Cerebellar nuclear complex (tissue), 1 donor: ENCODE measurements at places on chromosomes 4 and X.

DNA sequence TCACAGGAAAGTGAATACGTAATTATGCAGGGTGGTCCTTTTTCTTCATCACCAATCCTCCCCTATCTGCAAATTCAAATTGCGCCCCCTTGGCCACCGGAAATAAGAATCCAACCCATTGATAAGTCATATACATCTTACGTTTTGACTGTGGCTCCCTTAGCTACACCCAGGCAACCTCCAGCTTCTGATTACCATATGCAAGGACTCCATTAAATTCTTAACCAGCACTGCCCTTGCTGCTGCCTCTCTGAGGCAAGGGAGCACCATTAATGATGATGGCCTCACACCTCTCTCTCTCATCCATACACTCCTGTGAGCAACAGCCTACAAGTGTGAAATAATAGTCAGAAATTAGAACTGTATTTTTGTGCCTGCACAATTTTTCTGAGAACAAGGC, 106.0 kb upstream of the NOCT start:
- no peak for DNase-seq

- no peak for DNase-seq
These were observed 1064.6 kb upstream of the SLIT2 start for GRCh38 chr4:19187096-19187495.

GRCh38 chr4:107951551-107951950, 20.2 kb downstream of the CYP2U1 start:
- no peak for DNase-seq

- no peak for DNase-seq
These were observed 931 bp downstream of the DDX60 start for GRCh38 chr4:168317621-168318020.

DNA sequence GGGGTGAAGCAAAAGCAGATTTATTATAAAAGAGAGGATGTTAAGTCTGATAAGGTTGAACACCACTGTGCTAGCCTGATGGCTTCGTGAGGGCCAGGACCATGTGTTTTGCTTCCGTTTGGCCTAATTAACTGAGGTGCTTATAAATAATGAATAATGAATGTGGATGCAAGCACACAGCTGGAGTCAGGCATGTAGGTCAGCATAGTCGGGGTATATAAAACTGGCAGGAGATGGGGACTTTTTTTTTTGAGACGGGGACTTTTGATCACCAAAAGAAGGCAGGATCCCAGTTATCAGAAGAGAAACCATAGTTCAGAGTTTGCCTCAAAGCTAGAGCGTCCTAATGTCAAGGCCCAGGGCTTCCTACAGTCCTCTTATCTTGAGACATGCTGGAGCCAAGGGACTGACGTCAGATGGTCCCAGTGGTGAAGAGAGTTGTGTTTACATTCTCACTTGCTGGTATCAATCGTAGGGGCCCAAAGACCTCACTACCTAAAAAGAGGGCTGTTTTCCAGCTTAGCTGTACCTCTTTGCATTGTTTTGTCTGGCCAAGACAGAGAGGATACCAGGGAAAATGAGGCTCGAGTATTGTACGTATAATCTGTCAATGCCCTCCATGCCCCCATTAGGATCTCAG, 50.4 kb downstream of the RTL9 start:
- no peak for DNase-seq

- no peak for DNase-seq
These were observed 24.2 kb upstream of the IRF2 start for GRCh38 chr4:184498598-184498997.

DNA sequence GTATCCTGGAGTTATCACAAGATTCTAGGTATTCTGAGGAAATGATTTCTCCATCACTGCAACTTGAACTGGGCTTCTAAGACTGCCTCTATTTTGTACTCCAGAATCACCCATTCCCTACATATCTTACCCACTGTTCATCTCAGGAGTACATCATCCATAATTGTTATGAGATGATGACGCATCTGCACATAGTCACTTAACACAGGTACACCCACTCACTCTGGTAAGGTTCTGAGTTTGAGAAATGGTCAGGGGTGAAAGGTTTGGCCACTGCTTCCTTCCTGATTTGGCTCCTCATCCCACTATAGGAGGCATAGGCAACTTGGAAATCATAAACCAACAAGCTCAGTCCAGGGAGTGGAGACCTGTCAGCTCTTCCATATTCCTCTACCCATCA, 143.9 kb downstream of the GLRA2 start:
- no peak for DNase-seq

- DNase-seq: no peak
These were observed 133.3 kb upstream of the PCDH7 start for GRCh38 chr4:30586850-30587249.

- no peak for DNase-seq
These were observed 43.6 kb downstream of the BLTP1 start for GRCh38 chr4:122195718-122196117.

- DNase-seq: no peak
These were observed 4.3 kb upstream of the SHROOM3 start for GRCh38 chr4:76430519-76431388.
